HCT116 (cell line): ENCODE measurements at places on chromosomes 2 and 18. TPM values are rescaled to one million over a fixed set of nuclear protein-coding genes. Genes with fewer than 3 reads are reported as not detected.

DNA sequence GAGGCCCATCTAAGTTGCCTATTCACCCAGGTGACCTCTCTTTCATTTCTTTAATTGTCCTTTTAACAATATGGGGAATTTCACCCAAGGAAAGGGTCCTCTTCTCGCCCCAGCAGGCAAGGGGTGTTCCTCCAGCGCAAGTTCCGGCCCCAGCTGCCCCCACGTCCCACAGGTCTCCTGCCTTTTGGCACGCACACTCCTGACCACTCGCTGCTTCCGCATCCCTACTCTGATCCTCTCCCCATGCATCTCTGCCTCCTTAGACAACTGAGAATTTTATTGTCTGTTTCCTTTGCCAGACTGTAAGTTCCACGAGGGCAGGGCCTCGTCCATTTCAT, 684 bp upstream of the ARPC2 start:
- peaks cover 26% of the 10 kb centered on the region for H3K4me1 ChIP-seq
- peak overlapping the region; percentile 71 for H3K27ac ChIP-seq
- H3K27me3 ChIP-seq, result no peaks in the 10 kb centered on the region
- H3K36me3 ChIP-seq, result peaks cover 10% of the 10 kb centered on the region; the same call in 1 of the 2 replicates

DNA sequence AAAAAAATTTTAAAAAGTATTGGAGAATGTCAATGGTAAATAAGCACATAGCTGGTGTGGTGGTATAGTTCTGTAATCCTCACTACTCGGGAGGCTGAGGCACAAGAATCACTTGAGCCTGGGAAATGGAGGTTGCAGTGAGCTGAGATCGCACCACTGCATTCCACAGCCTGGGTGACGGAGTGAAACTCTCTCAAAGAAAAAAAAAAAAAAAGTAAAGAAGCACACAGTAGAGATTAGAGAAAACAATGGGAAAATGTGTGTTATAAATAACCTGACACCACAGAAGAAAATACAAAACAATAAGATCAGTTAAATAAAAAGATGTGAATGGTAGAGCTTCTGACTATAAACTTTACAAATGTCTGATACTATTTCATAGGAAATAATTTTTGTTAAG, 163.7 kb upstream of the WDSUB1 start:
- H3K27ac ChIP-seq, result no peak overlapping the region
- H3K4me3 ChIP-seq, result no peak overlapping the region
- DNase-seq, result no peak
- no peaks in the 10 kb centered on the region for H3K4me1 ChIP-seq

DNA sequence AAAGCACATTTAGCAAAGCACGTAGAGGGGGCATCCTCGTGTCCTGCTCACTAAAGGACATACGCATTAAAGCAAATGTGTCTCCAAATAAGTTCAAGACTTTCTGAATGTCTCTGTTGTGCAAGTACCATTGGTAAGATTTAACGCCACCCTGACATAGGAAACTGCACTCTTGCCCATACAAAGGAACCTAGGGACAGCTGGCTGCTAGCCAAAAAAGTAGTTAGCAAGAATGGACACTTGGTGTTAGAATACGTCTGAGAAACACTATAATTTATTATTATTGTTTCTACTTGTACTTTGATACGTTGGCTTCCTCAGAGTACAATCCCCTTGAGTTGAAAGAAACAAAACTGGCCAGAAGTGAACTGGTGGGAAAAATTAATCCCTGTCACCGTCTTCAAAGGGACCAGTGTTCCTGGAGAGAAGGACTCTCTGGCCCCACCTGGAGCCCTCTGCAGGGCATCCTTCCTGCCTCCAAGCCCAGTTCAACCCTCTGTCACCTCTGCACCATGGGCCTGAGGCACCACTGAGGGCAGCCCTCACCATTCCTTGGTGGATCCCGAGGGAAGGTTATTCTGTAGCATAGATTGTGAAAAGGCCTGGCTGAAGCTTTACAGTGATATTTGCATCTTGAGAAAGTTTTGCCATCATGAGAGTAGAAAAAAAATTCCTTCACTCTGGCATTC, 51.4 kb upstream of the APCDD1 start:
- no peaks in the 10 kb centered on the region for H3K36me3 ChIP-seq
- no peak overlapping the region for H3K27ac ChIP-seq
- H3K4me3 ChIP-seq, result no peak overlapping the region
- DNase-seq, result no peak
- peaks cover 54% of the 10 kb centered on the region for H3K27me3 ChIP-seq
- H3K4me1 ChIP-seq, result no peaks in the 10 kb centered on the region

GRCh38 chr2:3870222-3870621, 166.8 kb downstream of the DCDC2C start:
- peaks cover 19% of the 10 kb centered on the region; the same call in 1 of the 2 replicates for H3K27me3 ChIP-seq
- no peak for DNase-seq
- H3K4me3 ChIP-seq, result no peak overlapping the region
- no peaks in the 10 kb centered on the region for H3K36me3 ChIP-seq
- no peak overlapping the region for H3K27ac ChIP-seq
- no peaks in the 10 kb centered on the region for H3K4me1 ChIP-seq

DNA sequence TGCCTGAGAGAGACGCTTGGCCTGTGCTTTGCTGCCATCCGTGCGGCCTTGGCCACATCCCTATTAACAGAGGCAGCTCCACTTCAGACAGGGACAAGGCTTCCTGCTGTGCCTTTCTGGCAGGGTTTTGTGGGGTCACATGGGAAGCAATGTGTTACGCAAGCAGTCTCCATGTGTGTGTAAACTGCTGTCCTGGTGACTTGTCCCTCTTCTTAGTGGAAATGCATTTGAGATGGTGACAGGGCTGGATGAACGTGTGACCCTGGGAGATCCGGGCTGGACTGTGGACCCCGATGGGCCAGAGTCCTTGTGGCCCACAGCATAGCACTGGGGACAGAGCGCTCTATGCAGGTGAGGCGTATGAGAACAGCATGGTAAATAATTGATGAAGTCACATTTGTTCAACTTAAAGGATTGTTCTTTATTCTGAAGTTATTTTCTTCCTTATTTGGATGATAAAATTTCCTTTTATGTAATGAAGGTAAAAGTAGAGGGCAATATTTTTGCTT, 23.2 kb downstream of the ASB1 start:
- H3K27me3 ChIP-seq, result no peaks in the 10 kb centered on the region
- H3K4me3 ChIP-seq, result no peak overlapping the region
- no peak for DNase-seq
- H3K4me1 ChIP-seq, result no peaks in the 10 kb centered on the region
- peaks cover 29% of the 10 kb centered on the region for H3K36me3 ChIP-seq

DNA sequence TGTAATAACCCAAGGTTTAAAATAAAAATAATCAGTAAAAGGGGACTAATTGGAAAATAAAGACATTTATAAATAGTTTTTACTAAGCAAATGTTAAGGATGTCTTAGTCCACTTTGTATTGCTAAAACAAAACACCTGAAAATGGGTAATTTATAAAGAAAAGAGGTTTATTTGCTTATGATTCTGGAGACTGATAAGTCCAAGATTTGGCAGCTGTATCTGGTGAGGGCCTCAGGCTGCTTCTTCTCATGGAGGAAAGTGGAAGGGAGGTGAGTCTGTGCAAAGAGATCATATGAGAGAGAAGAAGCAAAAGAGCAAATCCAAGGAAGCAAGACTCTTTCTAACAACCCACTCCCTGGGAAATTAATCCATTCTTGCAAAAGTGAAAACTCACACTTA, 299.5 kb downstream of the DSC3 start:
- no peak overlapping the region for H3K27ac ChIP-seq
- H3K4me1 ChIP-seq, result no peaks in the 10 kb centered on the region
- DNase-seq, result no peak
- no peaks in the 10 kb centered on the region for H3K36me3 ChIP-seq
- no peak overlapping the region for H3K4me3 ChIP-seq

DNA sequence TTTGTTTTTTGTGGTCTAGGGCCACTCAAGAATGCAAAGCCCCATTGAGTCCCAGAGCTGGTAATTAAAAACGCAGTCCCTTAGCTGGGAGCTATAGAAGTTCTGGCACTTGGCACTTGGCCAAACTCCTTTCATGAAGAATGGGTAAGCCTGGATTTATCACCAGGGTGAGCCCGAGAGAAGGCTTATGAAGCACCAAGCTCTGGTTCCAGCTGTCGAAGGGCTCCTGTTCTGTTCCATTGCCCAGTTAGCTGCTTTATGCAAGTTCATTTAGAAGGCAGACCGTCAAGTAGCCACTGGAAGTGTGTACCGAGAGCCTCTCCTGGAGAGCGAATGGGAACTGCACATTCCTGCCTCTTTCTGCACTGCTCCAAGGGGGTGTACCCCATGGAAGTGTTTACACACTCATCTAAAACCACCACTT, 14.2 kb downstream of the ECEL1 start:
- H3K36me3 ChIP-seq, result no peaks in the 10 kb centered on the region
- peaks cover 18% of the 10 kb centered on the region; the same call in 1 of the 2 replicates for H3K27me3 ChIP-seq
- no peak overlapping the region for H3K27ac ChIP-seq
- H3K4me3 ChIP-seq, result no peak overlapping the region
- no peak for DNase-seq
- no peaks in the 10 kb centered on the region for H3K4me1 ChIP-seq

- H3K4me1 ChIP-seq, result no peaks in the 10 kb centered on the region
- no peak for DNase-seq
- H3K27me3 ChIP-seq, result peaks cover 22% of the 10 kb centered on the region
- H3K4me3 ChIP-seq, result no peak overlapping the region
Observed at GRCh38 chr2:18380321-18380720, 180.1 kb downstream of the RDH14 start.

DNA sequence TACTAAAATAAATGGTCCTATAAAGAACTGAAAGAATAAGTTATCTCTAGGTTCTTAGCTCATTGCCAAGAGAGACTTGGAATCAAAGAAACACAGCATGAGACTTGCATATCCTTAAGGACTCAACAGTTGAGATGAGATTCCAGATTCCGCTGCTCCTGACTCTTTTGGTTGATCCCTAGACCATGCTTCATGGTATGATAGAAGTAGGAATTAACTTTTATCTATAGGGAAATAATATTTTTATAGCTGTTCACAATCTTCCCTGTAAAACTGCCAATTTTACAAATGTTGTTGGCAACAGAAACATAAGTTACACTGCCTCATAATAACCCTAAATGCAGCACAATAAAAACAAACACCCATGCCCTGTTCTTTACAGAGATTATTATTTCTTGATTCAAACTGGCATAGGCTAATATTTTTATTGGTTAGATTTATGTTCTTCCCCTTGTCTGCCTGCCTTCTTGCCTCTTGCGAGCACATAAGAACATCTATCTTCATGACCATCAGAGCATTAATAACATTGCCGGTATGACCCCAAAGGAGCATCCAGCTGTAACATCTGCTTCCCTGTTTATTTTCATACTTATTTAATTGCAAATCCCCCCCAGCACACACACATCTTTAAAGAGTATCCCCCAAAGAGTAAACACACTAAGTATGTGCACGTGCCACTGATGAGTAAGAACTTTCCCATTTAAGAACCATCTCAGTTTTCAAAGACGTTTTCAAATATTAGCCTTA, 735.7 kb upstream of the SLC8A1 start:
- no peak overlapping the region for H3K27ac ChIP-seq
- DNase-seq, result no peak
- H3K27me3 ChIP-seq, result no peaks in the 10 kb centered on the region
- H3K4me3 ChIP-seq, result no peak overlapping the region
- H3K4me1 ChIP-seq, result no peaks in the 10 kb centered on the region
- H3K36me3 ChIP-seq, result no peaks in the 10 kb centered on the region

DNA sequence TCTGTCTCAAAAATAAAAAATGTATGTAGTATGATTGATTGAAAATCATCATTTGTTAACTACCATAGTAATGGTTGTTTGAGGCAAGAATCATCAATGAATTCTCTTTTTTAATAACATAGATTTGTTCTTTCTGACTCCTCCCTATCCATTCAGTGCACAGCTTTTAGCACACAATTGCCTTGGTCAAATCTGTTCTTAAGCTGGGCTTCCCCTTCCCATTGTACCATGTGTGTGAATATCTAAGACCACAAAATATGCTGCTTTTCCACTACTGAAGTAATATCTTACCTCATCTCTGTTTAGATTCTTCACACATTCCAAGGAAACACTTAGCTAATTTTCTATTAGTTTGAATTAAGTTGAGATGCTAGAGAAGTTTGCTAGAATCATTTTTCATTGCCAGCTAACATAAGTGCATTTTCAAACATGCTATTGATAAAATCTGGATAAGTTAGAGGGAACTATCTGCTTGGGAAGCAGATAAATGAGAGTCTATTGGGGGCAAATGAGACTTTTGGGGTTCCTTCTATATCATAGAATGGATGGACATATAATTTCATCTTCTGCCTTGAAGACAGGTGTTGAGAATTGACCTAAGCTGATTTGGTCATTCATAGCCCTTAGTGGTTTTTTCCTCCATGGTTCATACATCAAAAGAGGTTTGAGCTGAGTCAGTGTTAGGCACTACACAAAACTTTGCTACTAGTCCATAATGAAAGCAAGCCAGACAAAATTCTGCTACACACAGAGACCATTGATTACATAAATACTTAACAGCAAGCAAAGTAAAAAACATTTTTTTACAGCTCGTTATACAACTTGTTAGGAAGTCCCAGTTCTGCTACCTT, 231.9 kb downstream of the PLCL1 start:
- no peak overlapping the region for H3K27ac ChIP-seq
- H3K4me1 ChIP-seq, result no peaks in the 10 kb centered on the region
- H3K36me3 ChIP-seq, result no peaks in the 10 kb centered on the region
- no peak overlapping the region for H3K4me3 ChIP-seq
- H3K27me3 ChIP-seq, result peaks cover 29% of the 10 kb centered on the region

DNA sequence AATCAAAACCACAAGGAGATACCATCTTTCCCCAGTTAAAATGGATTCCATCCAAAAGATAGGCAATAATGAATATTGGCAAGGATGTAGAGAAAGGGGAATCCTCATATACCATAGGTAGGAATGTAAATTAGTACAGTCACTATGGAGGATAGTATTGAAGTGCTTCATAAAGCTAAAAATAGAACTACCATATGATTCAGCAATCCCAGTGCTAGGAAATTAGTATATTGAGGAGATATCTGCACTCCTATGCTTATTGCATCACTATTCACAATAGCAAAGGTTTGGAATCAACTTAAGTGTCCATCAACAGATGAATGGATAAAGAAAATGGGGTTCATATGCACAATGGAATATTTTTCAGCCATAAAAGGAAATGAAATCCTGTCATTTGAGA, 251.2 kb downstream of the ZNF804A start:
- H3K4me3 ChIP-seq, result no peak overlapping the region
- H3K36me3 ChIP-seq, result no peaks in the 10 kb centered on the region
- DNase-seq, result no peak
- H3K4me1 ChIP-seq, result no peaks in the 10 kb centered on the region
- H3K27ac ChIP-seq, result no peak overlapping the region

- no peaks in the 10 kb centered on the region for H3K4me1 ChIP-seq
- no peak overlapping the region for H3K4me3 ChIP-seq
- no peaks in the 10 kb centered on the region for H3K27me3 ChIP-seq
- DNase-seq, result no peak
- H3K36me3 ChIP-seq, result no peaks in the 10 kb centered on the region; the same call in 1 of the 2 replicates
- no peak overlapping the region for H3K27ac ChIP-seq
Observed at GRCh38 chr18:31929273-31929672, 13.7 kb downstream of the TRAPPC8 start.

Gene CCDC74B
- total RNA-seq, result 3.2 TPM

Gene POTEC
- total RNA-seq, result not detected

Gene CTNNA2
- not detected for total RNA-seq

Gene SLC66A3
- 15.9 TPM for total RNA-seq

Gene APCDD1
- total RNA-seq, result not detected
